ENCODE measurements at places on chromosomes 5 and 9. TPM values are rescaled to one million over a fixed set of nuclear protein-coding genes. Genes with fewer than 3 reads are reported as not detected.

GRCh38 chr5:2156358-2157059 is 273.8 kb upstream of the IRX4 start:
- DNase-seq, result no peak

DNA sequence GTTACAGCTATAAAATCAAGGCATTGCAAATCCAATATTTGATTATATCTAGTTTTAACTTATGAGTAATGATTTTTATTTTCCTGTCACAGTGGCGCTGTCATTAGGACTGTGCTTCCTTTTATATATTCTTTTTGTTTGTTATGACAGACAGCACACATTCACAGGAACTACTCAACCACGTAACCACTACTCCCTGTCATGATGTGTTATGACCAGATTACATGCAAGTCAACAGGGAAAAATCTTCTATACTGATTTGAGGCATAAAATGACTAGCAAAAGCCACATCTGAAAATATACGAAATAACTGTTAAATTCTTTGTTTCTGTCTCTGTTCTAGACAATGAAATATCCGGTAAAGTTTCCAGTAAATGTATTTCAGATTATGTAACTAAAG is 25.4 kb downstream of the SREK1 start:
- DNase-seq, result no peak

DNA sequence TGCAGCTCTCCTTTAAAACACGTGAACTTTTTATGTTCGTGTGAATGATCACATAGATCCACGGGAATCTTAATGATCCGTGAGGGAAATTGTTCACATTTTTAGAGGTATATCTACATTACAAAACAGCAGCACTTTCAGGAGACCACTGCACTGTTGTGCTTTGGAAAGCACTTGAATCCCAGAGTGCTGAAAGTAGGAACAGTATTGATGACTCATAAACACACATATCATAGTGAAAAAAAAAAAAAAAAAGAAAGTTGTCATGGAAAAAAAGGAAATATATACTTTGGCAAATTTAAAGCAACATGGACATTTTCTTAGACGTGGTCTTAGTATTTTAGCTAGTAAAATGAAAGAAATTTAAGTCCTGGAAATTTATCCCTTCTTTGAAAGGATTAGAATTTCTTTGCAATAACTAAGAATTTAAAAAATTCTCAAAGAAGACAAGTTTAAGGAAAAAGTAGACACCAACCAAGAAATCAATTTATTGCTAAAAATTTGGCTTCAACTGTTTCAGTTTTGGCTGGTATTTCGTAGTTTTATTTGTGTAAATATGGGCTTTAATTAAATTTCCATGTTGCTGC is 55.4 kb downstream of the ADGRV1 start:
- no peak for DNase-seq

- peak; percentile 49 for DNase-seq
These were observed 530 bp downstream of the TMEFF1 start for GRCh38 chr9:100473276-100474081.

DNA sequence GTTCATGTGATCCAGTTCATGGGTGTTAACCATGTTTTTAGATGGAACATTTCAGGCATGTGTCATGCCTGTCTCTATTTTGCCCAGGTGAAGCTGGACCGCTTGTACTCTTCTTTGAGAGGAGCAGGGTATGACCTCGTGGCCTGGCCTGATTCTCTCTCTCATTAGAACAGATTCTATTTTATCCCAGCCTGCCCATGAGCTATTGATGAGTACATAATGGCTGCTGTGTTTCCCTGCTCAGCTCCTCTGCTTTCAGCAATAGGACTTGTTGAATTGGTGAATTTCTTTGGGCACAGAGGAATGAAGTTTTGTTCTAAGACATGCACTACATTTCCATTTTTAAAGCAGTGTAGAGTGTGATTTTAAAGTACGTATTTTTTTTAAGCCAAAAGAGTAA is 86.2 kb downstream of the HACD4 start:
- no peak for DNase-seq

- DNase-seq, result no peak
These were observed 102.8 kb downstream of the ANKH start for GRCh38 chr5:14768508-14769365.

DNA sequence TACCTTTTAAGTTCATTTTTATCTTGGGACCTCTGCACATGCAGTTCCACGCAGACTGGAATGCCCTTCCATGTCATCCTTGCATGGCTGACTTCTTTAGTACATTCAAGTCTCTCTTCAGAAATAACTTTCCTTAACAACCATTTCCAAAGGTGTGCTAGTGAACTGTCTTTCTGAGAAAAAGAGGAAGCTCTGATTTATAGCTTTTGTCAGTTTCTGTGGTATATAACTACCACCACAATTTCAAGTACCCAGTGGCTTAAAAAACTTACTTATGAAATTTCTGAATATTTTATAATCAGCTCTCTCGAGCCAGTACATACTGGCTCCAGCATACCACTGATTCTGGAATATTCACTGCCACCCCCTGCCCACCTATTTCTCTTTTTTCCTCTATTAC is 1613.8 kb downstream of the MAT2B start:
- no peak for DNase-seq

DNA sequence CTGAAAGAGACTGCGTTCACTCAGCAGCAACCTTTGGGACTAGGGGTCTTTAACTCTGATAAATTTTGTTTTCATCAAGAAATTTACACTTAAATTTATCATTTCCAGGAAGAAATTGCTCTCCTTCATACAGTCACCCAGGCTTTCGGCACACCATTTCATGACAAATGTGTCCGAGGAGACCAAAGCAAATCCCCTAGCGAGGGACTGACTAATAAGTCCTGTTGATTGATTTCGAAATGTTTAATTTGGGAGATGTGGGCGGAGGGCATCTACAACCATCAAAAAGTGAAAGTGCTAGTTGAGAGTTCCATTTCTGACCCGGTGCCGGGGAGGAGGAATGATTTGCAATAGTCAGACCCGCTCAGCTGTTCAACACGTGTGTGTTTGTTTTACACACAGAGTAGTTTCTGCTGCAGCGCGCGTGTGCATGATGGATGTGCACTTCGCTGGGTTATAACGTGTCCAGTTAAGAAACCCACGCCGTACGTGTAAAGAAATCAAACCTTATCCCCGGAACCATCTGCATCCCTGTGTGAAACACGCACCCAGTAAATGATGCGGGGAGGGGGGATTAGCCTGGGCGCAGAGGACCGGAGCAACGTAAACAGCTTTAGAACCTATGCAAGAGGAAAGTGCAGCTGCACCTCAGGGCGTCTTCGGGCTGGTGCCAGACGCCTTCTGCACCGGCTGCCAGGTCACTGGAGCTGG is 845 bp upstream of the NR4A3 start:
- peak; percentile 43 for DNase-seq

DNA sequence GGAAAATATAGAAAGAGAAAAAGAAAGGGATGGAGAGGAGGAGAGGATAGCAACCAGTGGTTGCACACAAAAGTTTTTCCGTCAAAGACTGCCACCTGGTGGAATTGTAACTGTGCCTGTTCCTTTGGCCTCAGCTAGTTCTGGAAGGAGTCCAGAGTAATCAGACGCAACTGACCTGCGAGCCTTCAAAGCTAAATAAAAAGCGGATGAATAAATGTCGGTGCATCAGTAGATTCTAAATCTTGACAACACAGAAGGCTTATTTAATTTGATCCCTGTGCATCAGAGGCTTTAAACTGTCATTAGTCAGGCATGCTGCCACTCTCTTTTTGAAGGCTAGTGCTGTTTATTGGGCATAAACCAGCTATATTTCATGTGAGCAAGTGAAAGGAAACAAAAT is 132.9 kb upstream of the ACO1 start:
- DNase-seq, result peak; percentile 27

DNA sequence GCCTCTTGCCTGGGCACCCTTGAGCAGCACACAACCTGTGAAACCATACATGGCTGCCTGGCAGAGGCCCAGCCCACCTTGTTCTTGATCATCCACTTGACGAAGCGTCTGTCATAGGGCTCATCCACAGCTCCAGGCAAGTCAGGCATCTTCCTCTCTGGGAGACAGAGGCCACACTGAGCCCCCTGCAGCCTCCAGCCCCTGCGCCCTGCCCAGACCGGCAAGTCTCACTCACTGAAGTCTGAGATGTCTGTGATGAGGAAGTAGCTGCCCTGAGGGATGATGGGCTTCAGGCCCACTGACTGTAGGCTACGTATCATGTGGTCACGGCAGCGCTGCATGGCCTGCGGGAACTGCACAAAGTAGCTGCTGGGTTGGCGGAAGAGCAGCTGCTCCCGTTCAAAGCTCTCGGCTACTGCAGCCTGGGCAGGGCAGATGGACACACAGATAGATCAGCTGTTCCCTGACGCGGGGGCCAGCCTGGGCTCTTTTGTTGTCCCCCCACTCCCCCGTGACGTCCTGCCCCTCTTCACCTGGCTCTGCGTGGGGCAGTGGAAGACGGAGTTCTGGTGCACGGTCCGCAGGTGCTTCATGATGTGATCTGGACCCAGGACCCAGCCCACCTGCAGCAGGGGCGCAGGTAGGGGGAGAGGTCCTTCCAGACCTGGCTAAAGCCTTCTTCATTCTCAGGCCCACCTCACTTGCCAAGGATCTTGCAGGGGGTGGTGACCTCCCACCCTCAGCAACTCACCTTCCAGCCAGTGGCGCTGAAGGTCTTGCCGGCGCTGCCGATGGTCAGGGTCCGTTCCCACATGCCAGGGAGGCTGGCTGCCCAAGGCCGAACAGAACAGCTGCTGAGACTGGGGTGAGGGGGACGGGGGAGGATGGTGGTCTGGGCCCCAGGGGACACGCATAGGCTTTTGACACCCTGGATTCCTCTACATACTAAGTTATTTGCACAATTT is 5.9 kb upstream of the SPOUT1 start:
- no peak for DNase-seq

DNA sequence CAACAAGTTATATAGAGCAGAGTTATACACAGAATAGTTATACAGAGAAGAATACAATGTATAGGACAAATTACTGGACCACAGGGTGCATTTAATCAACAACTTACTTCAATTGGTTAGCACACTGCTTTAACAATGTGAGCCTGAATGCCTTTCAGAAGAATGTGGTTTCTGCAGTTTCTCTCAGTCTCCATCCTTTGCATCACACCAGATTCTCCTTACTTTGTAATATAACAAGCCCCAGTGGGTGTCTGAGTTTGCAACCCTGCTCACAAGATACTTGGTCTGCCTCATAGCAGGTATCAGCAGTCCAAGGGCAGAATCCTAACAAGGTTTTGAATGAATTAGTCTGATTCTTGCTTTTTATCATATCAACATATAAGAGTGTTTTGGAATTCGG is 114.6 kb downstream of the GABRB2 start:
- no peak for DNase-seq

DNA sequence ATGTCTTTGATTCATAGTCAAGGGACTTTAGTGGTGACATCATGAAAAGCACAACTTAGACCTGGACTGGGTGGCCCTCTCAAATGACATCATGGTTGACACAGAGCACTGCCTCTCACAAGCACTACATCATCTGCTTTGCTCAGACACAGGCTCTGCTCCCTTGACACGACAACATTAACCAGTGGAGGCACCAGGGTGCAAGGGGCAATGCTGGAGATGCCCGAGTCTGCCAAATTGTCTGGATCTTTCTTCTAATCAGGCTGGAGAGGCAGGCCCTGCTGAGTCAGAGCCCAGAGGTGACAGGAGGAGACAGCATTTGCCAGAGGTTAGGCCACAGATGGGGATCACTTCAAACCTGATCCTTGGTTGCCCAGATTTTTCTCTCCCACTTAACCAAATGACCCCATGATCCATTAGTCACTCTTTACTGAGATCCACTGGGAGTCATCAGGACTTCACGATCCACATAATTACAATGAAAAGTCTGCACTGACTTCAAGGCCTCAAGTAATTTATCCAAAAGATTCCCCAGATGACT is 174.4 kb downstream of the SLIT3 start:
- DNase-seq, result peak; percentile 17

DNA sequence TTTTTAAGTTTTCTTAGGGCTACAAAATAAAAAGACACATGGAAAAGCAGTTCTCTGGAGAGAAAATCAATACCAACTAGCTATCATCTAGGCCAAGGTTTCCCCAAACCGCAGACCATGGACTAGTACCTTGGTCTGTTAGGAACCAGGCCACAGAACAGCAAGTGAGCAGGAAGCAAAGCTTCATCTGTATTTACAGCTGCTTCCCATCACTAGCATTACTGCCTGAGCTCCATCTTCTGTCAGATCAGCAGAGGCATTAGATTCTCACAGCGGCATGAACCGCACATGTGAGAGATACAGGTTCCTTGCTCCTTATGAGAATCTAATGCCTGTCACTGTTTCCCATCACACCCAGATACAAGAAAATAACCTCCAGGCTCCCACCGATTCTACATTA is 1907.6 kb upstream of the ACO1 start:
- no peak for DNase-seq

DNA sequence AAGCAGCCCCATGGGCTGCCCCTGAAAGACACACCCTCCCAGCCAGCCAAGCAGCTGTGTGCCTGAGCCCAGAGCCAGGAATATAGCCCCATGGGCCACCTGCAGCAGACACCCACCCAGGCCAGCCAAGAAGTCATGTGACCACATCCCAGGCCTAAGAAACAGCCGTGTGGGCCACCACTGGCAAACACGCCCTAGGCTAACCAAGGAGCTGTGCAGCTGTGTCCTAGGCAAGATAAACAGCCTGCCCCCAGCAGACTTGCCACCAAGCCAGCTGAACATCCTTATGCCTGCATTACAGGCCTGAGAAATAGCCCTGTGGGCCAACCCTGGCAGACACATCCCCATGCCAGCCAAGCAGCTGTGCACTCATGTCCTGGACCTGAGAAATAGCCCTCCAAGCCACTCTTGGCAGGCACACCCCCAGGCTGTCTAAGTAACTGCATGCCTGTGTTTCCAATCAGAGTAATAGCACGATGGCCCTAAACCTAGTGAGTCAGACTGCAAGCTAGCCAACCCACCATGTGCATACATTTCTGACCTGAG is 143.0 kb downstream of the ADAMTS6 start:
- DNase-seq, result peak; percentile 58

DNA sequence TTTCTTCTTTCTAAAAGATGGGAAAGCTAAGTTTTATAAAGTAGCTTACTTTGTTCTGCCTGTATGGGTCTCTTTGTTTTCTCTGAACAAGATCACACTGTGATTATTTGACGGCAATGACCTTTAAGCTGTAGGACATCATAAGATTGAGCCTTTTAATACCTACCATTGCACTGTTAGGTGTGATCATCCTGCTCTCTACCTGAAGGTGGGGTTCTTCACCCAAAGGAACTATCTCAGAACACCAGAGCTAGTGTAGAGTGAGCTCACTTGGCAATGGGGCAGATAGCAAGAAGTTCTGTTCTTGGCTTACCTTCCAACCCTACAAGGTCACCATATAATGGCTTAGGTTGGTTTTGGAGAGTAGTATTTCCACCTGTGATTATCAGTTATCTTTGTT is 200.2 kb downstream of the SPATA31D1 start:
- no peak for DNase-seq

The RAB24 gene
- total RNA-seq, result 61.3 TPM

The GCNT1 gene
- total RNA-seq, result 4.8 TPM

The FUT7 gene
- total RNA-seq, result not detected

The PSMD5 gene
- total RNA-seq, result 20.4 TPM

The PCDHB3 gene
- total RNA-seq, result not detected

The MELK gene
- 95.3 TPM for total RNA-seq

The C5orf58 gene
- not detected for total RNA-seq

The GLDC gene
- total RNA-seq, result 0.82 TPM

The PCDHGA8 gene
- 0.03 TPM for total RNA-seq

The MRPL36 gene
- total RNA-seq, result 188 TPM

The KIAA0825 gene
- 3.1 TPM for total RNA-seq

The SLCO6A1 gene
- not detected for total RNA-seq
